ENCODE measurements at places on chromosomes 12 and 14. TPM values are rescaled to one million over a fixed set of nuclear protein-coding genes. Genes with fewer than 3 reads are reported as not detected.
A peak's percentile ranks its signal among the peaks of the same experiment; 100 is the strongest.

DNA sequence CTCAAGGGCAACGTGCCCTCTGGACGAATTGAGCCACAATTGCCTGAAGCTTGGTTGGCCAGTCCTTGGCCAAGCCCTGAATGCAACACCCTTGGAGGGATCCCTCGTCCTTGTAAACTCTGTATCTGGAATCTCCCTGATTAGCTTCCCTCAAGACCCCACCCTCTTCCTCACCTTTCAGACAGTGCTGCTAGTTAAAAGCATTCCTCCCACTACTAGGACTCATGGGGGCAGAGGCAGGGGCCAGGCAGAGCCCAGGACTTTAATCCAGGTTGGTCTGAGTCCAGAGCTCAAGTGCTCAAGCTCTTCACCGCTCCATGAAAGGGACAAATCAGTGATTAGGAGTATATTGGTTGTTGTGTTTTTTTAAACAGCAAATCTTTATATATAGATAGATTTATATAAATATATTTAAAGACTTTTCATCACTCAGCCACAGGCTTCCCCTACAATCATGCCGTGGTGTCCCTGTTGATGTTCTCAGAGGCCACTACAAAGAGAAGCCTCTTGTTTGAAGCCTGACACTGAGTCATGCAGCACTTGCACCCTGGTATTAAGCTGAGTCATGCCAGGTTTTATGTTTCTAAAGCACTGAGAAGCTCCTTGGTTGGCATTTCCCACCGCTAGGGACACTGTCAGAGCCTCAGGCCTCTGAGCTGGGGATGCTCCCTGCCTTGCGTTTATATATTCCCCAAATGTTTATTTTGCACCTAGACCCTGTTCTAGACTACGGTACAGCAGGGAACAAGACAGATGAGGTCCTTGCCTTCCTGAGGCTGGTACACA lies 53.8 kb upstream of the GSC start:
- DNase-seq: no peak

- DNase-seq: no peak
Observed at GRCh38 chr12:63079791-63080502, 71.1 kb downstream of the AVPR1A start.

DNA sequence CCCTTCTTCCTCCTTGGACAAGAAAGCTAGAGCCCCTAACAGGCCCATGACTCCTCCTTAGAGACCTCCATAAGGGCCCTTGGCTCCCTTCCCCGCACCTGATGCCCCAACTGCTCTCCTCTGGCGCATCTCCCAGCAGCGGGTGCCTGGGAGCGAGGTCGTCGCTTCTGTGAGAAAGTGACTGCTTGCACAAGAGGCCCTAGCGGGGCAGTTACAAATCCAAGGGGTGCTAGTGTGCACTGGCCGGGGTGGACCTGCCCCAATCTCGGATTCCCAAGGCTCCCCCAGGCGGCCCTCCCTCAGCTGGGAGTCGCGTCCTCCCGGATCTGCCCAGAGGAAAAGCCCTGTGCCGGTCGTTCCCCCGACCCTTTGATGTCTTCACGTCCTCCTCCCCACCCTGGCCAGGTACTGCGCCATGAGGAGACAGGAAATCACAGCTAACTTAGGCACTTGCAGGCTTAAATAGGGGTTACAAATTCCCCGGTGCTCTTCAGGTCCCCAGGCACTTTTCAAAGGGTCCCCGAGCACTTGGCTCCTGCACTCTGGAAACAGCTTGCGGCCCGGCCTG lies 2.8 kb downstream of the NKX2-8 start:
- DNase-seq: peak; percentile 16

- no peak for DNase-seq
Observed at GRCh38 chr12:46567667-46568066, 195.1 kb upstream of the SLC38A2 start.

Gene SERPINA9
- polyA plus RNA-seq: not detected

Gene BIN2
- polyA plus RNA-seq: not detected

Data from SK-N-SH (cell line).